Skin of body (tissue), 3 donors: ENCODE measurements at places on chromosomes 5 and 9. TPM values are rescaled to one million over a fixed set of nuclear protein-coding genes. Genes with fewer than 3 reads are reported as not detected.
A peak's percentile ranks its signal among the peaks of the same experiment; 100 is the strongest.

The RIMOC1 gene
- 16.3 TPM for total RNA-seq

The POLR1E gene
- total RNA-seq = 28.8 TPM

The LCN15 gene
- total RNA-seq = not detected

The PCAT7 gene
- 0.10 TPM for total RNA-seq

The UNC5A gene
- 0.30 TPM for total RNA-seq

- no peak for DNase-seq
These were observed 1.2 kb downstream of the CDHR2 start for GRCh38 chr5:176550275-176550831.

DNA sequence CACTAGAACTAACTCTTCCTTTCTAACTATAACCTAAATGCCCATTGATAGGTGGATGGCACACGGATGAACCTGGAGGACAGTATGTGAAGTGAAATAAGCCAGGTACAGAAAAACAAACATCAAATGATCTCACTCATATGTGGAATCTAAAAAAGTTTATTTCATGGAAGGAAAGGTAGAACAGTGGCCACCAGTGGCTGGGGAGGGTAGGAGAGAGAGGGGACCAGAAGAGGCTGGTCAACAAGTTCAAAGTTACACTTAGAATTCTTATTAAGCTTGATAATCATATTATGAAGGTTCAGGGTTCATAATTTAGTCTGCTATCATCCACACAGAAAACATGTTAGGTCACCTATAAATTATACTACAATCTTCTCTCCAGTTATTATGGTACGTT, 107.6 kb upstream of the SLC12A2 start:
- DNase-seq = no peak

- DNase-seq = no peak
These were observed 267.9 kb downstream of the CDK5RAP2 start for GRCh38 chr9:120312031-120312430.

- DNase-seq = no peak
These were observed 10.8 kb downstream of the ZNF618 start for GRCh38 chr9:113886933-113887332.

DNA sequence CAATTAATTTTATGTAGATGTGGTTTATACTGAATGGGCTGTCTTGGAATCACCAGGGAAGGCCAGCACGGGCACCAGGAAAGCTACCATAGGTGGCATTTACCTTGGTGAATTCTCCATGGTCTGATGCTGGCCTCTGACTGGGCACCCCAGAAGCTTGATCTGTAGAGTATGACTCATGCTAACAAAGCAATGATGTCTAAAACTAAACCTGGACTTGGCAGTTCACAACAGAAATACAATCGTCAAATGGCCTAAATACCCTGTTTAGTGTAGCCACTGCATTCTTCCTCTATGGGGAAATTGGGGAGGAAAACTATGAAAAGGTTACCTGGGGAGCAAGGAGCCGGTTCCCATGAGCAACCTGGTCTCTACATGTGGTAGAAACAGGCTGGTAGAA, 98.0 kb downstream of the ATPSCKMT start:
- no peak for DNase-seq

DNA sequence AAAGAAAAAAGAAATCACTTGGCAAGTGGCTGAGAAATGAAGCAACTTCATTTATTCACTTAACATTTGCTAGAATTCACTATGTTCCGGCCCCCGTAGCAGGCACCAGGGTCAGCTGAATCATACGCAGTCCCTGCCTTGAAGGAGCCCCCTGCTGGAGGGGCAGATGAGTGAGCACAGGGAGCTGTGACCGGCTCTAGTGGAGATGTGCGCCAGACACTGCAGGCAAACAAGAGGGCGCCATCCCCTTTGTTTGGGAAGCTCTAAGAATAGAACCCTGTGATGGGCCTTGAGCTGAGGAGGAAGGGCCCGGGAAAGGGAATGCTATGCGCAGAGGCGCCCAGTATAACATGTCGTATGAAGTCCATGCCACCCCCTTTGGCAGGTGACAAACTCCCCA, 20.2 kb upstream of the RPL26L1 start:
- DNase-seq = no peak

- DNase-seq = no peak
These were observed 109.4 kb downstream of the FEM1C start for GRCh38 chr5:115435065-115435777.

DNA sequence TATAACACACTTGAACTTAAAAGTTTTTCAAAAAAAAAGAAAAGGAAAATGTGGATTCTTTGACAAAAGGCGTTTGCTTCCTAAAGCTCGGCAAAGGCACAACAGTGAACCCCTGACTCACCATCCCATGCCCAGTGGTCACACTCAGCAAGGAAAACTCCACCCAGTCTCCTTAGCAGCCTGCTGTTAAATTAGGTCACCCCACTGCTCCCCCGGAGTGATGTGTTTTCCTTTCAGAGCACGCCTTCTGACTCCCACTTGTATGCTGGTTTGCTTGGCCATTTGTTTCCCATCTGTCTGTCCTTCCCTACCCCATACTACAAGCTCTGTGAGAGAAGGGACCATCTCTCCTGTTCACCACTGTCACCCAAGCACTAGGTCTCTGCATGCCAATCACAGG, 23.8 kb downstream of the RETREG1 start:
- DNase-seq = no peak

DNA sequence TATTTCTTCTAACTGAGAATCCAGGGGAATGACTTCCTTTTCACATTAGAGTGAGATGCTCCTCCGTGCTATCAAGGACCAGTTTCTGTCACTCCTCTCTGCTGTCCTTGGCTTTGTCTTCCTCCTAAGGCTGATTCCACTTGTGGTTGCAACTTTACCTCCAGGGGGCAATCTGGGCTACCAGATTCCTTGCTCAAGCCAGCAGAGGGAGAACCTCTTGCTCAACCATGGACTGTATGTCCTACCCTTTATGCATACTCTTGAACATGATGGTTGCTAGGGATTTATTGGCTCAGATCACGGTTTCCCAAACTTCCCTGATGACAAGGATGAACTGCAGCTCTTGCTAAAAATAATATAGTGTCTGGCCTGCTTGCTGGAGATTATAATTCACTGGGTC, 24.0 kb downstream of the NNT start:
- no peak for DNase-seq

- DNase-seq = no peak
These were observed 49.0 kb upstream of the DPYSL3 start for GRCh38 chr5:147558826-147559225.

DNA sequence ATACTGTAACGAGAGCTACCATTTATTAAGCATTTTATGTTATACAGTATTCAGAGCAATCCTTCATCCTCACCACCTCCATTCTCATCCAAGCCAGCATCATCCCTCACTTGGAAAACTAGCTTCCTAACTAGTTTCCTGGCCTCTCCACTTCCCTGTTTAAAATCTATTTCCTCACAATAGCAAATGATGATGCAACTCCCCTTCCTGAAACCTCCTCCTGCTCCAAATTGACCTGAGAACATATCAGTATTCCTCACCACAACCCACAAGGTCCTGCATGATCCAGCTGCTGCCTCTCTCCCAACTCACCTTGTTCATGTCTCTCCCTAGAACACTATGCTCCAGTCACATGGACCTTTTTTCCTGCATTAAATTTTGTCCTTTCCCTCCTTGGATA, 4.3 kb upstream of the SLC36A2 start:
- no peak for DNase-seq

- no peak for DNase-seq
These were observed 68.6 kb downstream of the GDNF start for GRCh38 chr5:37771203-37771611.

- DNase-seq = no peak
These were observed 155.2 kb upstream of the KCNN2 start for GRCh38 chr5:114206640-114207039.

- peak; percentile 60 for DNase-seq
These were observed 1.4 kb downstream of the GLIS3 start for GRCh38 chr9:4298255-4299004.

GRCh38 chr5:22889720-22890119, 36.6 kb upstream of the CDH12 start:
- DNase-seq = no peak

DNA sequence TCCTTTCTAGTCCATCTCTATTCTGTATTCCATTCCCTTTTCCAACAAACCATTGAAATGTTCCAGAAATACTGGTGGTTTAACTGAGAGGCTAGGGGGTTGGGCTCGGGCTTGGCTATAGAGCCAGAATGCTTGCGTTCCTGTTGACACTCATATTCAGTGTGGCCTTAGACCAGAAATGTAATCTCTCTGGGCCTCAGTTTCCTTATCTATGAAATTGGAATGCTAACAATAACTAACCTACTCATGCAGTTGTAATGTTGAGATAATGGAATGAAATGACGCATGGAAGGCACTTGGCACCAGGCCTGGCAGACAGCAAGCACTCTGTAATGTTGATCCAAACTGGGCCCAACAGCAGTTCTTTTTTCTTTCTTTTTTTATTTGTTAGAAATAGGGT, 26.8 kb downstream of the JADE2 start:
- no peak for DNase-seq

- DNase-seq = peak; percentile 31
These were observed 40.4 kb downstream of the ACTBL2 start for GRCh38 chr5:57442080-57442839.

- no peak for DNase-seq
These were observed 17.1 kb downstream of the DELE1 start for GRCh38 chr5:141940695-141941271.

DNA sequence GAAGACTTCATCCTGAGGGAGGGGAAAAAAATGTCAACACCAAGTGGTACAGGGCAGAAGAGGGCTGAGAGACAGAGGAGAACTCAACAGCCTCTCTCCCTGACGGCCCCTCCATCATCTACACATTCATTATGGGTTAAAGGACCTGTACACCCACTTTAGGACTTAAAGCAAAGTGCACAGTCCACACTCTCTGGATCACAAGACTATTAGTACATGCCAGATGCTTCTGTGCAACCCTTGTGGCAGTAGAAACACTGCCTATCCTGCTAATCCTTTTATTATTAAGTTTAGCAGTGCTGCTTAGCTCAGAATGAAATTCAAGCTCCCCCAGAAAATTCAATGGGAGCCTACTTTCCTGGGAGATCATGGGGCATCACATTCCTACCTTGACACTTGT, 1.9 kb downstream of the FRMD3 start:
- no peak for DNase-seq

DNA sequence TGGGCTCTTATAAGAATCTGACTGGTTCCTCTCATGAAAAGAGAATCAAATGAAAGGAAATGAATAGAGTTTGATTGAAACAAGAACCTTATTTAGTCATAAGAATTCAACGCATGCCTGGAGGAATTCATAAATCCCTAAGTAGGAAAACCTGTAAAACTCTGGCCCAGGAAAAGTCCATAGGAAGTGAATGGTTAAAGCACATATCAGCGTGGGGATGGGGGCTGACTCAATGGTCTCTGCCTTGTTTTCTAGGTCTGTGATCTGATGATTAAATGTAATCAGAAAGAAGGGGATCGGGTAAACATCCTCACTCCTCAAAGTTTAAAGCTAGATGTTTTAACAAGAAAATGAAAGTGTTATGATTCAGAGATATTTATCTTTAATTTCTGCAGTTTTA, 759.4 kb upstream of the C9orf72 start:
- no peak for DNase-seq

- no peak for DNase-seq
These were observed 13.3 kb upstream of the STING1 start for GRCh38 chr5:139495638-139496435.

DNA sequence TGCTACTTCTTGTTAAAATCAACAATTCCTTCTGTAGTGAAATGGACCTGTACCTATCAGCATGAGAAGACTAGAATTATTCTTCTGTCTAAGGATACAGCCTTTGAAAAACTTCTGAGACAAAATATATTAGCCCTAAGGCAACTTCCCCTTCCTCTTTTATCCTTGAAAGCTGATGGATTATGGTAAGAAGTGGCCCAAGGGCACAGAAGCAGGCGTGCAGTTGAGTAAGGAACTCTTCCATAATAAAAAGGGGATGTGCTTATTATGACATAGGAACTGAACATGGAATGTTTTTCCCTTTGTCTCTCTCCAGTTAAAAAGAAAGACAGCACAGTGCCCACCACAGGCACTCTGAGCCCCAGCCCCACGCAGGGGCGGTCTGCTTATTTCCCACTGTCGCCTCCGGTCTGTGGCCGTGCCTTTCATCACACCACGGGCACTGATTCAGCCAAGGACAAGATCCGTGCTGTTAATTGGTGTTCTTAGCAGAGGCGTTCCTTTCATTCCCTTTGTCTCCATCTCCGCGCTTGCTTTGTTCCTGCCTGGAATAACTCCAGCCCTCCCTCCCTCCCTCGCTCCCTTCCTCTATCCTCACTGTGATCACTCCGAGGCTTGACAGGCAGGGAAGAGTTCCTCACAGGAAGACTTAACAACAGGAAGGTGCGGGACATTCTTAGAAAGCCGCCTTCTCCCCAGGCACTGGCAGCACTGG, 135.9 kb upstream of the OTULINL start:
- peak; percentile 39 for DNase-seq

DNA sequence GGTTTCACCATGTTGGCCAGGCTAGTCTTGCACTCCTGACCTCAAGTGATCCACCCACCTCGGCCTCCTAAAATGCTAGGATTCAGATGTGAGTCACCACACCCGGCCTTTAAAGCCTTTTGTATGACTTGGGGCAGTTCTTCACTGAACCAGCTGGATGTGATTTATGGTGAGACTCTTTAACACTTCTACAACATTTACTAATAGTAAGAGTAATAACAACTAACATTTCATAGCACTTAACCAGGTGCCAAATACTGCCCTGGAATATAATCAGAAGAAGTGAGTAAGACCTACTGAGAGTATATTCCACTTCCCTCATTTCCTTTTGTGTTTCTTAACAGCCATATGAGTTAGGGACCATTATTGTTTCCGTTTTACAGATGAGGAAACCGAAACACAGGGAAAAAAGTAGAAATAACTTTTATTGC, 10.0 kb downstream of the ZSWIM6 start:
- no peak for DNase-seq

DNA sequence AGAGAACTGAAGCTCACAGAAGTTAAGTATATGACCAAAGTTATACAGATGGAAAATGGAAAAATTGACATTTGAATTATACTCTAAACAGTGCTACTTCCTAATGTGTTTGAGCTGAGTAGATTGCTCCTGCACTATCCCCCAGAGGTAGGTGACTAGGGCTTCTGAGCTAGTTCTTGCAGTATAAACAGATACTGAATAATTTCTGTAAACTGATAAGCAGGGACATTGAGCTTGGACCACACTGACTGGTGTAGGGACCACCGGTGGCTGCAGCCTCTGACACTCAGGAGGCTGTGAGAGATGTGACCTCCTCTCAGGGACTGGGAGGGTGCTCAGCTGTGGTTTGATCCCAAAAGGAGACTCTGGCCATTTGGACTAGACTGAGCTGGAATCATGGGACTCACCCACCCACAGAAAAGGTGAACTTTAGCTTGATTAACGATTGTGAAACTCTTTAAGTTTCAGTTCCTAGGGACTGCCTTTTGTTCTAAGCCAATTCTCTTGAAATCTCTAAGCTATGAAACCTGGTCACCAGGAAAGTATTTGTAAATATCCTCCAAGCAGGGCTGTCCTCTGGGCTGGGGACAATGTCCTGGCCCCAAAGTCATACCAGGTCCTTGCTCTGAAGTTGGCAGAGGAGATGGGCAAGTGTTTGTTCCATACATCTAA, 291.5 kb downstream of the SEC61B start:
- no peak for DNase-seq
